ENCODE measurements at places on chromosomes 3 and 15.

GRCh38 chr3:155192957-155193746, 100.3 kb downstream of the STRIT1 start:
- H3K4me3 ChIP-seq: no peak overlapping the region
- H3K27me3 ChIP-seq: no peaks in the 10 kb centered on the region
- no peaks in the 10 kb centered on the region for H3K4me1 ChIP-seq
- no peak overlapping the region for H3K27ac ChIP-seq
- H3K36me3 ChIP-seq: no peaks in the 10 kb centered on the region
- no peak for DNase-seq

DNA sequence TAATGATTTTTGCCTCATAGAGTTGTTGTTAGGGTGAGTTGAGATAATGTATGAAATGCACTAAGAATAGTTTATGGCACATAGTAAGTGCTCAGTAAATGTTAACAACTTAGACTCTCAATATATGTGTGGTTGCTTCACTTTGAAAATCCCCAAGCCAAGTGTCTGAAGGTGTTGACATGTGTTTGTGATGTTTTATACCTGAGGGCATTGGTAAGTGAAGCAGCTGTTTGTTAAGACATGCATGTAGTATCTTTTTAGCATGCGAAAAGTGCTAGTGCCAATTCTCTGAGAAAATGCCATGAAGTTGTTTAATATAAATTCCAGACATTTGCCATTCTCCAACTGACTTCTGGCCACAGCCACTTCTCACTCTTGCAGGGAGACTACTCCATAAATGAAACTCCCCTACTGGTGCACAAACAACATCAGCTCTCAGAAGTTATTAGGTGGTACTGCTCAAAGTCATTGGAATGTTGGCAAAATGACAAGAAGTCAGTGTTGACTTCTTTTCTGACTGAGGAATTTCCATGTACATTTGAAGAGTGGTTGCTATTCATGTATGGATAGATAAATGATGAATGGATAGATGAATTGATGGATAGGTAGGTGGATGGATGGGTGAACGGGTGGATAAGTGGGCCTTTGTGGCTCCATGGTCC, 103.6 kb upstream of the NUDT16 start:
- no peak overlapping the region for H3K4me3 ChIP-seq
- peaks cover 3% of the 10 kb centered on the region for H3K27me3 ChIP-seq
- H3K36me3 ChIP-seq: no peaks in the 10 kb centered on the region
- no peak for DNase-seq
- H3K4me1 ChIP-seq: no peaks in the 10 kb centered on the region
- no peak overlapping the region for H3K27ac ChIP-seq

- peaks cover 26% of the 10 kb centered on the region for H3K36me3 ChIP-seq
- no peak overlapping the region for H3K27ac ChIP-seq
- peaks cover 5% of the 10 kb centered on the region for H3K4me1 ChIP-seq
- no peak for DNase-seq
- no peak overlapping the region for H3K4me3 ChIP-seq
Observed at GRCh38 chr3:133821767-133822638, 16.4 kb downstream of the SRPRB start.

GRCh38 chr15:40240619-40241221, 1.9 kb downstream of the PAK6 start:
- no peaks in the 10 kb centered on the region for H3K36me3 ChIP-seq
- H3K4me3 ChIP-seq: no peak overlapping the region
- peaks cover 9% of the 10 kb centered on the region for H3K27me3 ChIP-seq

GRCh38 chr3:152853196-152853595, 18.3 kb downstream of the P2RY1 start:
- no peak overlapping the region for H3K4me3 ChIP-seq
- no peak for DNase-seq
- no peak overlapping the region for H3K27ac ChIP-seq
- H3K4me1 ChIP-seq: peaks cover under 1% of the 10 kb centered on the region

- DNase-seq: no peak
- H3K4me3 ChIP-seq: no peak overlapping the region
- H3K27ac ChIP-seq: no peak overlapping the region
- no peaks in the 10 kb centered on the region for H3K4me1 ChIP-seq
- H3K36me3 ChIP-seq: no peaks in the 10 kb centered on the region
- H3K27me3 ChIP-seq: no peaks in the 10 kb centered on the region
Observed at GRCh38 chr3:87225659-87226058, 1.4 kb upstream of the CHMP2B start.

DNA sequence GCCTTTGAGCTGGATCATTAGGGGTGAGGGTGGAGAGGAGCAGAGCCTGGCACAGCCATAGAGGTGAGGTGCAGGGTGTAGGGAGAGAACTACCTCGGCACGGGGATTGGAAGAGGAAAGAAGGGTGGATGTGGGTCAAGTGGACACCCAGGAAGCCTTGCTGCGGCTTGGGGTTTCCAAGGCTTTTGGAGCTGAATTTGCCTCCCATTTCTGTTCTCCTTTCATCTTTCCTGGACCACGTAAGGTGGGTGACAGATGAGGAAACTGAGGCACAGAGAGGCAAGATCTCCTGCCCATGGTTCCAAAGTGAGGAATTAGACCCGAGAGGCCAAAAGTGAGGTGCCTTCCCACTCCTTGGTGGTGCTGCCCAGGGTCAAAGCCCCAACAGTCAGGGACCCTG, 35.4 kb upstream of the SFMBT1 start:
- no peaks in the 10 kb centered on the region for H3K36me3 ChIP-seq
- no peaks in the 10 kb centered on the region for H3K4me1 ChIP-seq
- H3K27me3 ChIP-seq: no peaks in the 10 kb centered on the region
- DNase-seq: no peak

DNA sequence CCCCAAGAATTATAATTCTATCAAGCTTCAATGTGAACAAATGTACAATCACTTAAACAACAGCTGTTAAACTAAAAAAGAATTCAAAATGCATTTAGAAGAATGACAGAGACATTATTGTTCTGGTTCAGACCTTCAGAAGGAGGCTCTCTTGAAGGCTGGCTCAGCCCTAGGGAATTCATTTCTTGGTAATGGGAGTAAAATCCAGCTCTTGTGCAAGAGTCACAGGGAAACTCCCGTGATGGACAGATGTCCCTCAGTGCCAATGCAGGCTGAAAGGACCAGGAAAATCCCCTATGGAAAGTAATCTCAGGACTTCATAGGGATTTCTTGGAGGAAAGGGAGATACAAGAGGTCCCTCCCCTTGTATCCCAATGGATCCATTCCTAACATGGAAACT, 149.9 kb upstream of the STT3B start:
- no peaks in the 10 kb centered on the region for H3K36me3 ChIP-seq
- H3K4me3 ChIP-seq: no peak overlapping the region
- DNase-seq: no peak
- no peaks in the 10 kb centered on the region for H3K4me1 ChIP-seq
- no peaks in the 10 kb centered on the region for H3K27me3 ChIP-seq

GRCh38 chr3:123780656-123781055, 103.5 kb downstream of the MYLK start:
- no peak for DNase-seq
- no peak overlapping the region for H3K27ac ChIP-seq
- no peaks in the 10 kb centered on the region for H3K36me3 ChIP-seq

GRCh38 chr3:106263546-106263945, 394.7 kb upstream of the CBLB start:
- no peak overlapping the region for H3K27ac ChIP-seq
- H3K36me3 ChIP-seq: no peaks in the 10 kb centered on the region
- no peak overlapping the region for H3K4me3 ChIP-seq
- no peaks in the 10 kb centered on the region for H3K4me1 ChIP-seq

DNA sequence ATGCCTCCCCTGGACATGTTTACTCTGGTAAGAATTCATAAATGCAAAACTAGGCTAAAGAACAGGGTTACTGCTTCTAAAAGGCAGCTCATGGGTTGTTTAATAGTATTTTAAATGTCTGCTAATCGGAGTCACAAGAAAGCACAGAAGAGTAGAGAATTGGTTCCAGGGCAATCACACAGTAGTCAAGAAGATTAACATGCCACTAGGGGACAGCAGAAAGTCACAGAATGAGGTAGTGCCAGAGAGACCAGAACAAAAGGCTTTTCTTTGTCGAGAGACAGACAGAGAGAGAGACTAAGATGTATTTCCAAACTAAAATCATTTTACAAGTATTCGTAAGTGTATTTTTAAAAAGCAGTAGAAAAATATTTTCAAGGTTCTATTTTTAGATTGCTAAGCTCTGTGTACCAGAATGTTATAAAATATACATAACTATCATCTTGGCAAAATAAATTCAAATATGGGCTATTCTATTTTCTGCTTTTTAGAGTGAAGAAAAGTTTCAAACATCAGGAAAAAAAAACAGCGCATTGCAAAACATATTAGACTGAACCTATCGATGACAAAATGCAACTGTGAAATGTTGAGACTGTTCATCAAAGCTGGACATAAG, 78.3 kb upstream of the CDIN1 start:
- H3K4me1 ChIP-seq: peaks cover 12% of the 10 kb centered on the region
- H3K27ac ChIP-seq: no peak overlapping the region
- no peaks in the 10 kb centered on the region for H3K27me3 ChIP-seq
- peak; percentile 51 for DNase-seq
- H3K36me3 ChIP-seq: no peaks in the 10 kb centered on the region

- no peaks in the 10 kb centered on the region for H3K27me3 ChIP-seq
- no peak for DNase-seq
- no peak overlapping the region for H3K27ac ChIP-seq
- no peak overlapping the region for H3K4me3 ChIP-seq
- H3K4me1 ChIP-seq: no peaks in the 10 kb centered on the region
- H3K36me3 ChIP-seq: no peaks in the 10 kb centered on the region
Observed at GRCh38 chr15:32706704-32707103, 11.1 kb upstream of the GREM1 start.

- H3K4me3 ChIP-seq: no peak overlapping the region
- DNase-seq: no peak
- H3K36me3 ChIP-seq: no peaks in the 10 kb centered on the region
- no peak overlapping the region for H3K27ac ChIP-seq
- H3K4me1 ChIP-seq: no peaks in the 10 kb centered on the region
- H3K27me3 ChIP-seq: no peaks in the 10 kb centered on the region
Observed at GRCh38 chr3:184648636-184649035, 63.2 kb downstream of the MAGEF1 start.

GRCh38 chr3:44160818-44161217, 80.9 kb upstream of the TOPAZ1 start:
- no peaks in the 10 kb centered on the region for H3K27me3 ChIP-seq
- DNase-seq: no peak
- H3K4me3 ChIP-seq: no peak overlapping the region
- H3K27ac ChIP-seq: no peak overlapping the region
- no peaks in the 10 kb centered on the region for H3K4me1 ChIP-seq

- H3K4me3 ChIP-seq: peak overlapping the region; percentile 62
- no peaks in the 10 kb centered on the region for H3K36me3 ChIP-seq
- DNase-seq: no peak
- no peak overlapping the region for H3K27ac ChIP-seq
- no peaks in the 10 kb centered on the region for H3K27me3 ChIP-seq
Observed at GRCh38 chr15:48643776-48644466, 1.6 kb downstream of the FBN1 start.

- no peaks in the 10 kb centered on the region for H3K36me3 ChIP-seq
- H3K4me1 ChIP-seq: no peaks in the 10 kb centered on the region
- no peaks in the 10 kb centered on the region for H3K27me3 ChIP-seq
- no peak for DNase-seq
Observed at GRCh38 chr3:18403061-18403460, 22.1 kb downstream of the SATB1 start.

DNA sequence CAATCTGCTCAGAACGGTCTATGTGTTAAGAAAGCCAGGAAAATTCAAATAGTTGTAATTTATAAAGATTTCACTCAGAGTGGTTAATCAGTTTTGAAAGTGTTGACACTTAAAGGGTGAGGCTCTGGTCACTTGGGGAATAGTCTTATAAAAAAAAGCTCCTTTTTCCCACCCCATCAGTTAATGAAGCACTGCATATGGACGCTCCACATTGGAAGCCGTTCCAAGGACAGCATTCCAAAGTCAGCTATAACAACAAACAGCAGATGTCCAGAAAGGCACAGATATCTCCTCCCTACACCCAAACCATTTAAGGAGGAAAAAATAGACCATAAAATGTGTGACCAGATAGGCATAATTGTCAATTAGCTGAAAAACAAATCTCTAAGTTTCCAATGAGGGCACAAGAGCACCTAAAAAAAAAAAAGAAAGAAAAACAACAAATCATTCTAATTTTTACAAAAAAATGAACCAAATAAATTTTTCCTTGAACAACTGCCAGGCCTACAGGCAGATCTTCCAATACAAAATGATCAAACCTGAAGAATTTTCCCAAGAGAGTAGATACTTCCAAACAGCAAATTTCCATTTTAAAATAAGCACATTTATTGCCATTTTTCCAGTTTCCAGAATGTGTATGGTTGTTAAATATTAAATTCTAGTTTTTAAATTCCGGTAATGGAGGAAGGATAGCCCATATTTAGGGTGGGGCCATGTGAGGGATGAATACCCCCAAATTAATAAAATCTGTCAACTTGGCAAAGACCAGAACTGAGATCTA, 198.3 kb downstream of the ERC2 start:
- no peak for DNase-seq
- H3K4me1 ChIP-seq: no peaks in the 10 kb centered on the region
- H3K36me3 ChIP-seq: no peaks in the 10 kb centered on the region

DNA sequence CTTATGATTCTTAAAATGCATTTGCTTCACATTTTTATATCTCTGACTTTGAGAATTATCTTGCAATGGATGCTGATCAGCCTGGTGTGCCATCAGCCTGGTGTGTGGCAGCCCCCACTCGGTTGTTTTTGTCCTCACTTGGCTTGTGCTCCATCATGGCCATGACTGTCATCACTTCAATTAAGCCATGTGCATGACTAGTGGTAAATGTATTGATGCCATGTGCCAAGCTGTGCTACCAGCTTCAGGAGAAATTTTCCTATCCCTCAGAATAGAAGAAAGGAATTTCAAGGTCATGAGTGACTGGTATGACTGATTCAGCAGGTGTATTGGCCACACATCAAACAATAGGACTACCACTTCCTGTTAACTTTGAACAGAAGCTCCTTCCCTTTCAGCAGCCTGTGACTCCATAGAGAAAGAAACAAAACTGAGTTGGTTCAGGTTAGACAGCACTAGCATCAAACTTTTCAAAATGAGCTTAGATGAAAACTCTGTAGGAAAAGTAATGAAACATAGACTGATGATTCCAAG, 251.7 kb downstream of the GRM7 start:
- H3K4me3 ChIP-seq: no peak overlapping the region
- H3K36me3 ChIP-seq: no peaks in the 10 kb centered on the region
- H3K27ac ChIP-seq: no peak overlapping the region
- H3K4me1 ChIP-seq: no peaks in the 10 kb centered on the region

DNA sequence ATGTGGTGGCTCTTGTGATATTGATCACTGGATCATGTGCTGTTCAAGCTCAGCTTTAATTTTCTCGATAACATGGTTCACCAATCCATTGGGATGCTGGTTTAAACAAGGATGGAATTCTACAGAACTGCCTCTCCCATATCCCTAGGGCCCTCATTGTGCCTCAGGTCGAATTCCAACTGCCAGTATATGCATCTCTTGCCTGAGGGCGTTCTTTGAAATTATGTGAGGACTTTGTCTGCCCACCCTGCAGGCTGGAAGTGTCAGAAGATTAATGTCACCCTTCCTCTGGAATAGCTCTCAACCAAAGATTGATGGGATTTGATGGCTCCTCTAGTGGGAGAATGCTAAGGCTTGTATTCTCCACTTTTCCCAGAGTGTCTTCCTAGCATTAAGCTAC, 175.6 kb upstream of the GALNT15 start:
- H3K4me3 ChIP-seq: no peak overlapping the region
- H3K36me3 ChIP-seq: no peaks in the 10 kb centered on the region
- no peak for DNase-seq
- no peaks in the 10 kb centered on the region for H3K27me3 ChIP-seq
- no peak overlapping the region for H3K27ac ChIP-seq
